Renal cortex interstitium (tissue), 15 donors: ENCODE measurements at places on chromosomes 16 and 17.

DNA sequence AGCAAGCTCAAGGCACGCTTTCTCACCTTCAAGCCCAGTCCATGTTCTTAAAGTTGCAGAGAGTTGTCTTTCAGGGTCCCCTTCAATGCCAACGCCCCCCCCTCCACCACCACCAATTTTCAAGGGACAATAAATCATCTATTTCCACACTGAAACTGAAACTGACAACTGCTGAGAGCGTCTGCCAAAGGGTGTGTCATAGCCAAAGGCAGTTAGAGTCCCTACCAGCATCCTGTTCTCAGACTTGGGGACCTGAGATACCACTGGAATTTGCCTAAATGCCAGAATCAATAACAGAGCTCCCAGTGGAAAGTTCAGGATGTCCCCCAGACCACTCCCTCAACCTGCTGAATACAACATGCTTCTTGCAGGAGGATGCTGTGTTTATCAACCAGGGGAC is 133.2 kb upstream of the SOX9 start:
- no peak for DNase-seq

GRCh38 chr16:29804455-29805231 is 1.7 kb upstream of the MAZ start:
- no peak for DNase-seq

GRCh38 chr16:85354686-85355514 is 242.6 kb upstream of the CIBAR2 start:
- peak; percentile 79 for DNase-seq

DNA sequence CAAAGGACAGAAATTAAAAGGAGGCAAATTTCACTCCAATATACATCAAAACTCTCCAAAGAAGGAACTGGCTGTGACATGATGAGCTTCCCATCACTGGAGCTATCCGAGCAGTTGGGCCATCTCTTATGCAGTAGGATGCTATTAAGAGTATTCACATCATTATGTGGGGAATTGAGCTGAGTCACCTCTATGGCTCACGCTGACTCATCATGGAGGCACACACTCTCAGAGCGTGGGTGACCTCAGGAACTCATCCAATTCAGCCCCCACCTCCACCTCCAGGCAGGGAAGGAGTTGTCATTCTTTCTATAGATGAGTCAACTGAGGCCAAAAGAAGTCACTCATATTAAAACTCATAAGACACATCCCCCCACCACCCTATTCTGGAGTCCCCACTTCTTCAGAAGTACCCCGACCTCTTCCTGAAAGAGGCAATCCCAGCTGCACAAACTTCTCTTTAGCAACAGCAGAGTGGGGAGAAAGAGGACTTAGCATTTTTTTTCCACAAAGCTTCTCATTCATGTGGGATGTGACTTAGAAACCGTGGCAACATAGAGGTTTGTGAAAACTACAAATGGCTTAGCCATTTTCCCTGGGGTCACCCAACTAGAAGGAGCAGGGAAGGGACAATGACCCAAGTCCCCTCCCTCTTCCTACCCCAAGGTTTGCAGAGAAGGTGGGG is 32.5 kb downstream of the ABCC12 start:
- DNase-seq: no peak

GRCh38 chr16:32116080-32116479 is 137.0 kb upstream of the TP53TG3D start:
- no peak for DNase-seq

DNA sequence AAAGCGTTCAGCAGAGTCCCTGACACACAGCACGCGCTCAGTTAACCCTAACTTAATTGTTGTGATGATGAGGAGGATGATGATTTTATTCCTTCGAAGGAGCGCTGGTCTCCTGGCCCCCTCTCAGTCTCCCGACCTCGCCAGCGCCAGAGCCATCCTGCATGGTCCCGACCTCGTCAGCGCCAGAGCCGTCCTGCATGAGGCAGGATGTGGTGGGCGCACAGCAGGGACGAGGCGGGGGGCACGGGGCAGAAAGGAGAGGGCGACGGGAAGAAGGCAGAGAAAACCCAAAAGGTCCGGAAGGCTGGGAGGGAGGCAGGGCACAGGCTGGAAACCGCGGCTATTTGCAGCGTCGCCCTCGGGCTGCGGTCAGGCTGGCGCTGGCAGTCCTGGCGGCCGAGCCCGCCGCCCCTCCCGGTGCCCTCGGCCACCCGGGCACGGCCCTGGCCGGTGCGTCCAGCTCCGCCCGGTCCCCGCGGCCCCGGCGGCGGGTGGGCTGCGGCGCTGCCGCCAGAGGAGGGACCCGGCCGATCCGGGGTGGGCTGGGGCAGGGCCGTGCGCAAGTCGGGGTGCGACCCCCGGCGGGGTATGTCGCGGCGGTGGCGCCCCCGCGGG is 3.0 kb upstream of the TAC4 start:
- no peak for DNase-seq

DNA sequence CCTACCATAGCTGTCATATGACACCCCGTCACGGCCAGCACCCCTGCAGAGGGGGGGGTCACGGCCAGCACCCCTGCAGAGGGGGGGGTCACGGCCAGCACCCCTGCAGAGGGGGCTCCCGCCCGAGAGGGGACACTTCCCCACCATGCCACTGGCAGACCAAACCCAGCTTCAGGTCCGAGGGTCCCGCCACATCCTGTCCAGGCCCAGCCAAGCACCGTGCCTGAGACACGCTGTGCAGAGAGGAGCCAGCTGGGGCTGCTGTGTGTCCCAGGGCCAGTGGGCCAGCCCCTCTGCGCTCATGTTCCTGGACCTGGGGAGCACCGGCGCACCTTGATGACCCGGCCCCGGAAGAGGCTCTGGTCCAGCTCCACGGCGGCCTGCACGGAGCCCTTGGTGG is 1.9 kb downstream of the PABPN1L start:
- DNase-seq: no peak

DNA sequence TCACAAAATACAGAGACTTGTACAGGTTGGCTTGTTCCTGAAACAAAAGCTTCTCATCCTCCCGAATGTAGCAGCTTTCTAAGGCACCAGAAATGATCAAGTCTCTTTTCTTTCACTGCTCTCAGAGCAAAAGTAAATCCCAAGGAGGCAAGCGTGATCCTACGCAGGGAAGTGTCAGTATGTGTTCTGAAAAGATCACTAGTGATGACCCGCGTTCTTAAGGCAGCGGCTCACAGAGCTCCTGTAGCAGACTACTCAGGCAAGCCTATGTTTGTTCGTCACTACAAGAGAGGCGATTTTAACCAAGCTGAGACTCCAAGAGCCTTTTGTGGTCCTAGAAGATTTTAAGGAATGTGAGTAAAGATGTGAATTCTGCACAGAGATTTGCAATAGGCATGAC is 34.5 kb downstream of the WIPI1 start:
- DNase-seq: no peak

GRCh38 chr16:50229149-50229726 is 37.1 kb upstream of the ADCY7 start:
- DNase-seq: no peak

DNA sequence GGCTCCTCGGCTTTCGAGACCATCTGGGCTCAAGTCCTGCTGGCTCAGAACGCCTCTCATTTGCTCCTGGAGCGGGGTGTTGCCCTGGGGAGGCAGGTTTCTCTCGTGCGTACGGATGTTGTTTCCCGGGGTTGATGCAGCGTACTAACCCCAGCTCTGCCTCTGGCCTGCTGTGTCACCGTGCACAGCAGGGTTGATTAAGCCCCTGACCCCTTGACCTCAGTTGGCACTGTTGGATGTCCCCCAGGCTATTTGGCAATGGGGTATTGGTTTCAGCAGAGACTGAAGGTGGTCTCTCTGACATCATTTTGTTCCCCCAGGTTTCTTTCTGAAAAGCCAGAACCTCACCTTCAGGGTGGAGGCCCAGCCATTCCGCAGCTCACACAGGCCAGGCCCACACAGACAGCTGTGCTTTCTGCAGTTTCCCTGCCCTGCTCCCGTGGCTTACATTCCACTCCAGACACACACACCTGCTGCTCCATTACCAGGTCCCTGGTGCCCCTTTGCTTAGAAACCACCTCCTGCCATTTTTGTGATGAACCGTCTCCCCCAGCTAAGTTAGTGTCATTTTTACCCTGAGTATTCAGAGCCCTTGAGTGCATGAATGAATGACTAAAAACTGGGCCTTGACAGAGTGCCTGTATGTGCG is 233.5 kb downstream of the CCDC182 start:
- no peak for DNase-seq

DNA sequence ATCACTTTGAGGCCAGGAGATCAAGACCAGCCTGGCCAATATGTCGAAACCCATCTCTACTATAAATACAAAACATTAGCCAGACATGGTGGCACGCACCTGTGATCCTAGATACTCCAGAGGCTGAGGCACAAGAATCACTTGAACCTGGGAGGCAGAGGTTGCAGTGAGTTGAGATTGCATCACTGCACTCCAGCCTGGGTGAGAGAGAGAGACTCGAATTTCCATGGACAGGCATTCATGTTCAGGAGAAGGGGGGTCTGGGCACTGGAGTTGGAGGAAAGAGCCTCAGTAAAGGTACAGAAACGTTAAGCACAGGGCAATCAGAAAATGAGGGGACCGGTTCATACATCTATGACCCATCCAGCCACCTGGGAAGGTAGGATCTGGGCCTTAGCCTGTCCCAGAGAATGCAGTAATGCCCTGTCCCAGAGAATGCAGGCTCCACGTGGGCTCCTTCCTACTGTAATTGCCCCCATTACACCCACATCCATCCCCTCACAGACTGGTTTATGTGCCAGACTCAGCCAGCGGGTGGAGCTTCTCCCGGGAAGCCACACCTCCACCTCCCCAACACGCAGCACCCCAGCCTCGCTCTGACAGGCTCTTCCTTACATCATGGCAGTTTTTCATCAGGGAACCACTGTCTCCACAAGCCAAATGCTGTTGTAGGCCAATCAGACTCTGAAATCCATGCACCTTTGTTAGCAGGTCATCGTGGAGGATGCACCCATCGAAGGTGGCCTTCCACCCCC is 21.6 kb upstream of the ARL4D start:
- no peak for DNase-seq

DNA sequence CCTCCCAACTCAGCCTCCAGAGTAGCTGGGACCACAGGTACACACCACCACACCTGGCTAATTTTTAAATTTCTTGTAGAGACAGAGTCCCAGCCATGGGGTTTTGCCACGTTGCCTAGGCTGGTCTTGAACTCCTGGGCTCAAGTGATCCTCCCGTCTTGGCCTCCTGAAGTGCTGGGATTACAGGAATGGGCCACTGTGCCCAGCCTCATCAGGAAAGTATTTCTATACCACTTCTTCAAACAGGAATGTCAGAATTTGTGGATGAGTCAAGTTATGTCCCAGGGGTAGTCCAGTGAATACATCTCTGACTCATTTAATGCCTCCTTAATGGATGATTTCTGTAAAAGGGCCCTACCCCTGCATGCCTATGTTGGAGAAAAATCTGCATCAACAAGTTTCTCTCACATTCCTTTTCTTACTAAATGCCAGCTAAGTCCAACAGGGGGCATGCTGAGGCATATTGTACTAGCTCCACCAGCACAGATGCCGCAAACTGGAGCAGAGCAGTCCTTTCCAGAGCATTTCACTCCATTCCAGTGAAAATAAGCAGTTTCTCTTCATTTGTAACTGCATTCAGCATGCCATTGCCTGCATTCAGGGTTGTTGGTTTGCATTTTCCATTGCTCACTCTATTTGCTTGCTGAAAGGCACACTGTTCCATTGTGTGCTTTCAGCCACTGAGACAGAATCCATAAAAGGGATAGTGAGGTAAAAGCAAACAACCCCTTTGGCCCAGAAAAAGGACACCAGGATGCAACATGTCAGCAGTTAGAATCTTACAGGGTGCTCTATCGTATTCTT is 5.3 kb upstream of the CAVIN1 start:
- DNase-seq: no peak
